ENCODE measurements at places on chromosomes 5 and 9.
A peak's percentile ranks its signal among the peaks of the same experiment; 100 is the strongest.

DNA sequence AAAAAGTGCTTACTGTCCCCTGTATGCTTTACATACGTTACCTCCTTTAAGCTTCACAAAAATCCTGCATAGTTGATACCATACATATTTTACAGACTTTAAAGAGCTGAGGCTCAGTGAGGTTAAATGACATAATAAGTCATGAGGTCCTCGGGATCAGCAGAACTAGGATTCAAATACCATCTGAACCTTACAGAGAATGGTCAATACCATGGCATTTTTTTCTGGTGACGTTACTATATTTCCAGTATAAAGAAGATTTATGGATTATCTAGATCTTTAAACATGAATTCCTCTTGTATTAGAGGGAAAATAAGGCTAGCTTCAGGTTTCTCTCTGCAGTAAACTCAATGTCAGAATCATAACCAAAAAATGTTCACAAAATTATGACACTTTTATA, 153.7 kb upstream of the GPR151 start:
- DNase-seq: no peak

DNA sequence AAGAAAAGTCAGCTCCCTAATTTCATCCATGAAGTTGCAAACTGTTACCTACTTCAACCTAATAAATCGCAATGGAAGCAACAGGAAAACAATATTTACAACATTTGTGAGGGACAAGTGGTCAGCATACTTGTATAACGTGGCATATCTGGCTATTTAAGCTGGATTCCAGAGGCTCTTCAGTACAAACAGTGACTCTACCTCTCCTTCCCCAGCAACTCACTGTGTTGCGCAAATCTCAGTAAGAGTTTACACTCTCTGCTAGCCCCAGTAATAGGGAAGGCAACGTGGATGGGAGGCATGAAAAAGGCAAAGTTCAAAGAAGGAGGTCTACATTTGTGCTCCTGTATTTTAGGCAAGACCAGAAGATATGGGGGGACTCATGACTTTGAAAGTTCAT, 18.9 kb upstream of the SEMA5A start:
- DNase-seq: no peak

DNA sequence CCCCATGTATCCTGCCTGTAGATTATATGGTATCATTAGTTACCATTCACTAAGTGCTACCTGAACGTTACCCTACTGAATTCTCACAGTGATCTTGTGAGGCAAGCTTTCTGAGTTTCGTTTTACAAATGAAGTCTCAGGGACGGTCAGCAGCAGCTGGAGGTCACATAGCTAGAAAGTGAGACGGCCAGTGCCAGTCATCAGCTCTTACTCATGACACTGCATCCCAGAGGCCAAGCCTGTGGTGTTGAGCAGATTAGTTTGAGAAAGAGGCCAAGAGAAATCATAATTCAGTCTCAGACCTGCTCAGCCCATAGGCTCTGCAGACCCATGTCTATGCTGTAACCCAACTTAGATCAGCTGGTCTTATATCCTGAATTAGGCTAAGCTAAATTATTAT, 95.7 kb upstream of the EGFLAM start:
- no peak for DNase-seq

- no peak for DNase-seq
Measured at GRCh38 chr9:23342291-23342690, 483.7 kb downstream of the ELAVL2 start.

- DNase-seq: peak; percentile 61
Measured at GRCh38 chr5:142587354-142587965, 98.4 kb downstream of the FGF1 start.

GRCh38 chr5:135587721-135588663, 9.2 kb upstream of the CXCL14 start:
- DNase-seq: no peak

DNA sequence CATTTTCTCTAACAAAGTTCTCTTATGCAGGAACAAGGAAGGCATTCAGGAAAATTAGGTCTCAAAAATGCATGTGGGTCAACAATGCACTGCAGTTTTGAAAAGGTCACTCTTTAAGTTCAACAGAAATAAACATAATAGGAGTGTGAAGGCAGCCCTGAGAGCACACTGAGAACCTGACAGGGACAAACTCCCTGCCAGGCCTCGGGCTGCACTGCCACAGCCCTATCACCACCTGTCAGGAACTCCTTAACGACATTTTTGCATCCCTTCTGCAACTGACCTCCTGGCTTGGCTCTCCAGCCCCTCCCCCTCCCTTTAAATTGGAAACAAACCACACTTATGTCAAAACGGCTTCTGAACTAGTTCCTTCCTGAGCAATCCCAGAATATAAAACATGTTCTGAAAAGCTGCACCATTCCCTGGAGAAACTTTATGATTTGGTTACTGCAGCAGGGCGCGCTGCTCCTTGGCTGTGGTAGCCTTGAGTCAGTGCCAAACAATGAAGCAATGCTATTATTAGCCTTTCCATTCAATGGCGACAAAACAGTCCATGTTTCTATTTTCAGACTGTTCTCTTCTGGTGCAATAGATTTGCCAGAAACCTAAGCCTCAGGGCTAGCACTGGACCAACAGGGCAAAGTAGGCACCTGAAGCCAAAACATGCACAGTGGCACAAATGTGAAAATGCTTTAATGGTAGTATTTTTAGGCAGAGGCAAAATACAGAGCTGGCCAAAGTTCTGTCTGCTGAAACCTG, 160.1 kb upstream of the ZNF608 start:
- no peak for DNase-seq

DNA sequence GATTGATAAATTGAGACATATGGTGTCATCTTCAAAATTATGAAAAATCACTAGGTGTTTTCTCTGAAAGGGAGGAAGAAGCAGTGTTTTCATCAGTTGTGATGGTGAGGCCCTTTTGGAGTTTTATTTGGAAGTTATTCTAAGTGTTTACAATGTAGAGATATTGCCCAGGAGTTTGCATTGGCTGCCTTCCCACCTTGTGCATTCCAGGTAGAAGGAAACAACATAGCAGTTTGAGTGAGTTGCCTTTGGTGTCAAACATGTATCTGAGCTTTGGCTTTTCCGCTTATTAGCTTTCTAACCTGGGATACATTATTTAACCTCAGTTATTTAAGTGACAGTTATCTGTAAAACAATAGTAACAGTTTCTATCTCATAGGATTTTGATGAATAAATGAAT, 122.5 kb downstream of the SCAMP1 start:
- no peak for DNase-seq

DNA sequence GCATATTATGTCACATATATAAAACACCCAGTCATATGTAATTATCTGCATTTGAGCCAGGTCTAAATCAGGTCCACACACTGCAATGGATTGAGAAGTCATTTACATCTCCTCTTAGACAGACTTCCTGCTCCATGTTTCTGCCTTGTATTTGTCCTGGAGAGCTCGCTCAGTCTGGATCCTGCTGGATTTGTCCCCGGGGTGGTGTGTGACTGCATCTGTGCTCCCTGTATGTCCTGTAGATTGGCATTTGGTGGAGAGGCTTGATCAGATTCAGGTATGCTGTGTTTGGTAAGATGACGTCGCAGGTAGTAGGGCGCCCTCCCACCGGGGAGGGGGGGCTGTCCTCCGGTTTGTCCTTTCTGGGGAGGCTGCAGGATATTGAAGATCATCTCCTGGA, 33.6 kb upstream of the IER5L start:
- no peak for DNase-seq

- DNase-seq: no peak
Measured at GRCh38 chr5:157215514-157216167, 35.0 kb downstream of the ITK start.

DNA sequence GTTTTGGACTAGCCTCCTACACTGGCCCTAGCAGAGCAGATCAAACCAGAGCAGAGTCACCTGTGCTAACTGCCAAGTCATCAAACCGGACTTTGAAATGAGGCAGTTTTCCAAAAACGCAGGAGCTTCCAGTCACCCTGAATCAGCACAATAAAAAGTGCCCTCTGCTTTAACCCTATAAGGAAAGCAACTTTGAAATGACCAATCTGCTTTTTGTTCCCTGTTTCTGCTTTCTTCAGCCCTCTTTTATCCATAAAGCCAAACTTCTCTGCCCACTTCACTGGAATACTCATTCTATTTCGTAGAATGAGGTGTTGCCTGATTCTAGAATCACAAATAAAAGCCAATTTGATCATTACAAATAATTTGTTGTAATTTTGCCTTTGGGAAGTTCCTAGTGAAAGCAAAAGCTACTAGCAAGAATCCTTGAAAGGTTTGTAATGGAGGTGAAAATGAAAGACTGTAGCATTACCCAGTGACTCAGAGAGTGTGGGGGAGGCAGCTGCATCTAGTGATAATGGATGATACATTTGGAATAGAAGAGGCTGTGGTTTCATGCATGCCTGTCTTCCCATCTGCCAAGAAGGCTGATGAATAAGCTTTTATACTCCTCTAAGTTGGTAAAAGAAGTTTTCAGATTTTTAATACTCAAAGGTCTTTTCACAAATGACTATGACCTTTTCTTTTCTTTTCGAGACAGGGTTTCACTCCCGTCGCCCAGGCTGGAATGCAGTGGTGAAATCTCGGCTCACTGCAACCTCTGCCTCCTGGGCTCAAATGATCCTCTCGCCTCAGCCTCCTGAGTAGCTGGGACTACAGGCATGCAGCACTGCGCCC, 14.9 kb downstream of the SPAAR start:
- DNase-seq: no peak

GRCh38 chr9:91087462-91087759, 274.3 kb downstream of the AUH start:
- no peak for DNase-seq

GRCh38 chr9:127418037-127418471, 6.1 kb upstream of the ZNF79 start:
- no peak for DNase-seq

GRCh38 chr9:134922932-134923240, 5.2 kb upstream of the FCN1 start:
- DNase-seq: no peak

DNA sequence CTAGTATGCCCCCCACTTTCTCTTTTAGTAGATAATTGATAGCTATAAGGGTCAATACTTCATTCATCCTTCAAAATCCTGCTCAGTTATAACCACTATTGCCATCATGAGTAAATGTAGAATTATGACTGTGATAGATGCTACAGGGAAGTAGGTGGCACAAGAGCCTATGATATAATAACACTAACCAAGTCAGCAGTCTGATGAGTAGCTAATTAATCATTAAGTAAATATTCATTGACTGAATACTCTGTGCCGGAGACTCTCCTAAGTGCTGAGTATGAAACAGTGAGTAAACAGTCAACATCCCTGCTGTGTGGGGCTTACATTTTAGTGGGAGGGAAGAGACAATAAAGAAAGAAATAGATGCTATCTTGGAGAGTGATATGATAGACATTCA, 430.3 kb upstream of the ZNF462 start:
- DNase-seq: no peak

GRCh38 chr9:4517274-4517673, 27.0 kb downstream of the SLC1A1 start:
- no peak for DNase-seq

All from NCI-H526 (cell line).